ENCODE measurements at places on chromosomes 12 and 14.

DNA sequence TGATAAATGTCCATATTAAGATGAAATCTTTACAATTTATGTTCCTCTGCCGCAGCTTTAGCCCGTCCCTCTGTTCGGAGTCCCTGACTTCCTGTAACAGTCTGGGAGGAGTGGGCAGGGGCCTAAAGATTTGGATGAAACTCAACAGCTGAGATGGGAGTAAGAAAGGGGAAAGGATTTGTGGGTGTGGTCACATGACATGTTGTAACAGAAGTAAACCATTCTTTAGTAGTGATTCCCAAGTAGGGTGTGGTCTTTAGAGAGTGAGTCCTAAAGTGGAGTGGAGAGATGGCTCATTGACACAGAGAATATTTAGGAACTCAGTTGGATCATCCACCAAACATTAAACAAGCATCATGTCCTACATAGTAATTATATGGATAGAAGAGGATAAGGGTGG lies 12.9 kb downstream of the TMEM117 start:
- no peak for DNase-seq

GRCh38 chr14:69003626-69004025 lies 24.5 kb upstream of the ACTN1 start:
- DNase-seq, result no peak

DNA sequence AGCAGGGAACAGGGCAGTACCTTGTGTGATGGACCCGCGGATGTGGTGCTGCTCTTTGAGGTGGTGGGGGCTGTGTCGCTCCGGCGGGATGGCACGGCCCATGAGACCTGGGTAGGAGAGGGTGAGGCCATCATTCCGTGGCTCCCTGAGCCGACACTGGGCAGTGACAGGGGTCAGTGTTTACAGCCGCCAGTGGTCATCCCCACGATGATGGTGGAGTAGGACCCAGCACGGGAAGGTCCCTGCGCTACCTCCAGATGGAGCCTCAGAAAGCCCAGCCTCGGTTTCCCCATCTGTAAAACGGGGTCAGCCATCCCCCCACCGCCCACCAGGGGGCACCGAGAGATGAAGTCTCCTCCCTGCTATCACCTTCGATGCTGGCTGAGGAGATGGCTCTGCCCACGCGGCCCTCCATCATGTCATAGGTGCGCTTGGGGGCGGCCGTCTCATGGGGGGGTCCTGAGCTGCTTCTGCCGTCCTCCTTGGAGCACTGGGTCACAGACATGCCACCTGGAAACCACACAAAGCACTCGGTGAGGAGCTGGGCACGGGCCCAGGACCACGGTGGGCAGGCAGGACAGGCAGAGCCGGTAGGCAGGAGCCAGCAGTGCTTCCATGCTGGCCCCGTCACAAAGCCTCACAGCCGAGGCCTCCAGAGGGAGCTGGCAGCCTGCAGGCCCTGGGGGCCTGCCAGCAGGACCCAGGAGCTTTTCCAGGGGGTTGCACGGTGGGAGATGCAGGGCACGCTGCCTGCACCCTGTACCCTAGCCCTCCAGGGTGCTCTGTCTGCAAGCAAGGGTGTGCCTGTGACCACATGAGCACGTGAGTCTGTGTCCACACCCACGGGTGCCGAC lies 53.1 kb downstream of the RFLNA start:
- no peak for DNase-seq

DNA sequence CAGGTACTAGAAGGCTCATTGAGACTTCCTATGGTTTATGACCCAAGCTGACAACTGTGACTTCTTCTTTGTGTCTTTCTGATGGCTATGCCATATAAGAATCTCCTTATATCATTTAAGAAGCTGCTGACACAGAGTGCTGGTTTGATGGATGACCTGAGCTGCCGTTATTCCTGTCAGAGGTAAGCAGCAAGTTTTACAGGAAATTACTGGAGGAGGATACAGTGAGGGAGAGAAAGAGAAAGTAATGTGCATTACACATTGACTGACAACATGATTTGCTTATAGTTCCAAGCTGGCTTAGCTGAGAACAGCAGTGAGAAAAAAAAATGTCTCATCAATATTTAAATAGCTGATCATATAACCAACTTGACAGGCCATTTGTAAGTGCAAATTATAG lies 981.4 kb downstream of the FSCB start:
- no peak for DNase-seq

DNA sequence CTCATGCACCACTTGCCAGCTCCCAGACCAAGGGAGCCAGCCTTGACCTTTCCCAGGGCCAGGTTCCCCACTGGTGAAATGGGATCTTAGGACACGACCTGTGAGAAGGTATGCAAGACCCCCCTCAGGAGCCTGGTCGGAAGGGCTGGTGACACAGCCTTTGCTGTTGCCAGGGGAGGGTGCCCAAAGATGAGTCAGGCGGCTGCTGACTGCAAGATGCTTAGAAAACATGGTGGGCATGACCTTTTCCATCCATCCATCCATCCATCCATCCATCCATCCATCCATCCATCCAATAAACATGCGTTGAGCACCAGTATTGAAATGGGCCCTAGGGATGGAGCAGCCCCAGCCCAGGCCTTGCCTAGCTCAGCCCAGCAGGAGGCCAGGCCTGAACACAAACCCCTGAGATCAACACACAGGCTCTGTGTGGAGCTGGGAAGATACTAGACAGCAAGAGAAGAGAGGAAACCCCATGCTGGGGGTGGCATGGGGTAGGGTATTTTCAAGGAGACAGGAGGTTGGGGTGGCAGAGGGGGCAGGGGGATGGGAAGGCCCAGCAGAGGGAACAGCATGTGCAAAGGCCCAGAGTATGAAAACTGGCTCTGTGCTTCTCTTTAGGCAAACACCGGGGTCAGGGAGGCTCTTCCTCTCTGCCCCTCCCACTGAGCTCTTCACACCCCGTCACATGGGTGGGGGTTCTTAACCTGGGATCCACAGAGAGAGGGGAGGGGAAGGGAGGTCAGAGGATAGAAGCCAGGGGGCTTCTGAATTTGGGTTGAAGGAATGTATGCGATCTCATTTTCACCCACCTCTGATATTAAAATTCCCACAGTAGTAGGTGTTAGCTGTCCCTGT lies 26.2 kb upstream of the YY1 start:
- DNase-seq, result no peak

DNA sequence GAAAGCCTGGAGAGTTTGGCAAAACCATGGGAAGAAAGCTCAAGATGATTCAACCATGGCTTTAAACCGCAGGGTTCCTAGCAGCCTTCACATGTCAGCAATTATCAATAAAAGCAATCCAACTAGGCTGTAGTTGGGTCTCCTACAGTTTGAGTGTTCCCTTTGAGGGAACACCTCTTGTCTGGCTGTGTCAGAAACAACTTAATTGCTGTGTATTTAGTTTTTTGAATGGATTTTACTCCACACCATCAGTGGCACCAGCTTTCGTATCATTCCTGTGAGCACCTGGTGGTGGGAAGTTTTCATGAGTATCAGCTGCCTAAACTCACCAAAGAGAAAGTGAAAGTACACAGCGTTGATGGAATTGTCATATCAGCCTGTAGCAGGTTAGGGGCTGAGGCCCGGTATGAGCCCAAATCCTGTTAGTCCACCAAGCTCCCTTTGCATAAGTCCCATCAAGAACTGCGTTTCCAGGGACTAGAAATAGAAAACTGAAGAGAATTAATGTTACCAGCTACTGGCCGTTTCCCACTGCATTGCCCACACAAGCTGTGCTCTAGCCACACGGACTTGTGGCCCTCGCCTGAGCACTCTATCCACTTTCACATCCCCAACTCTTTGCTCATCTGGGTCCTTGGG lies 10.9 kb upstream of the IL26 start:
- DNase-seq, result peak; percentile 12

GRCh38 chr14:69473260-69473659 lies 11.3 kb upstream of the PLEKHD1 start:
- no peak for DNase-seq

Data from activated T-cell treated with anti-CD3 and anti-CD28 coated beads for 24 hours (primary cell).